ENCODE measurements at places on chromosomes 5 and 9.

- DNase-seq = no peak
Measured at GRCh38 chr9:85171163-85171562, 501.6 kb downstream of the NTRK2 start.

DNA sequence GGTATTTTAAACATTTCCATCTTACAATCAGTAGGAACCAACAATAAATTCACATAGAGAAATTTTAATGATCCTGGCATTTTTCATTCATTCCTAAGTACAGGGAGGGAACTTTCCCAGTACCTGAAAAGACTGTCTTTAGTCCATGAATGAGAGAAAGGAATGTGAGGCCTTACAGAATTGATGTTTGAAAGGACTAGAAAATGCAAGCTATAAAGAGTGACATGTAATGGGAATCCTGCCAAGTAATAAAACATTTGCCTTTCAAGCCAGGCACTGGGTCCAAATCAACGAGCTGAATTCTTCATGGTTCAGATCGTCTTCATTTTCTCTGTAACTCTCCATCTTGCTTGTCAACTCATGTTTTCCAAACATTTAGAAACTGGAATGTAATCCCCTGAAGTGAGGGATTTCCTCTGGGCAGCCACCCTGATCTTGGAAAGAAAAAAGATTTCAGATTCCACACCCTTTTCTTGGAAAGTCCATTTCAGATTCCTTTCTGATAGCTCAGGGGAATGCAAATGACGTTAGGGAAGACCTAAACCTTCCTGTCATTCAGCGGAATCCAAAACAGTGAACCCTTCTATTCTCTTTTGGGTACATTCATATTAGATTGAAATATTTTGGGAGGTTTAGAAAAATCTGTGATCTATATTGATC, 315.8 kb downstream of the SH3GL2 start:
- DNase-seq = no peak

- no peak for DNase-seq
Measured at GRCh38 chr5:94705427-94705826, 87.0 kb downstream of the SLF1 start.

- no peak for DNase-seq
Measured at GRCh38 chr9:127091526-127091925, 30.9 kb downstream of the ANGPTL2 start.

- DNase-seq = no peak
Measured at GRCh38 chr5:179864686-179865085, 6.1 kb upstream of the MRNIP start.

- no peak for DNase-seq
Measured at GRCh38 chr5:31890046-31890445, 251.1 kb downstream of the PDZD2 start.

- DNase-seq = no peak
Measured at GRCh38 chr5:151081431-151082281, 822 bp upstream of the TNIP1 start.

DNA sequence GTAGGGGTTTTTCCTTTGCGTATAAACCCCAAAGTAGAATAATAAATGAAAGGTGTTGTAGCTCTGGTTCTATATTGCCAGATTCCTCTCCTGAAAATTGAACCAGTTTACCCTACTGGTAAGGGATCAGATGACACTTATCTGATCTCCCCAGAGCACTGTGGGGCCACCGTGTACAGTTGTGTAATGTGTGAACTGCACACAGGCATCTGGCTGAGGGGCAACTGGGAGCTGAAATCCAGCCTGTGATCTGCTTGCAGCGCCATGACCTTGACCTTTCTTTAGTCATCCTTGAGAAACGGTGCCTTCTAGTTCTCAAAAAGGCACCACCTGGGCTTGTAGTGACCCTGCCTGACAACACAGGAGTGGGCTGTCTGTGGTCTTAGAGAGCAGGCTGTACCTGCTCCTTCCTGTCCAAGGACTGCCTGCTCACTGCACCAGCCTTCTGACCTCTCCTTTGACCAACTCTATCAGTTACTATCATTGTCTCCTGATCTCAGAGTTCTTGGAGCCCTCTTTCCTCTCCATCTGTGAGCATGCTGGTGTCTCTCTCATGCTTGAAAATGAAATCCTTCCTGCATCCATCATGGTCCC, 40.2 kb downstream of the PDE6A start:
- DNase-seq = no peak

DNA sequence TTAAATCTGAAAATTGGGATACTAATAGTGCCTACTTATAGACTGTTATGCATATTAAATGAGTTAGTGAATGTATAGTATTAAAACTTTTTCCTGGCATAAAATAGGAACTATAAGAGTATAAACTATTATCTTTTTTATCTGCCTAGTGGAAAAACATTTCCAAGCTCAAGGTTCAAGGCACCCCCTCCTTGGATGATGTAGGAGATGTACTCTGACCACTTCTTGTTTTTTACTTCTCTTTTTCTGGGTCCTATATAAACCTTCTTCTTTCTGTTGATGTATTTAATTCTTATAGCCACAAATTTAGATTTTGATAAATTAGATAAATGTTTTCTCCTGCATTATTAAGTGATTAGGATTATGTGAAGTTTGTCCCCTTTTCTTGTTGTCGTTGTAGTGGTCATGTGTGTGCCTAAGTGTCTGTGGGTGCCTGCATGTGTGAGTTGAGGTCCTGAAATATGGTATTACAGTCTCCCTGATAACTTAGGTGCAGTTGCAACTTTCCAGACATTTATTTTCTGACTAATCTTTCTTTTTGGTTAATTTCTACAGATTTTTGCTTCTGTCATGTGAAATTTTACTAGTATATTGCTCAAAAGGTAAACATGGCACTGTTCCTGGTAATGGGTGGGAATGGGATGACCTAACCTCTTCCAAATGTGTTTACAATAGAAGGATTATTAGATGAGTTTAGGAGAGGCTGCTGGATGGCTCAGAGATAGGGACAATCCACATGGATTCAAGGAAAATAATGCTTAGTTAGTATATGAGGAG, 160.8 kb upstream of the CDKN2B start:
- DNase-seq = no peak

GRCh38 chr9:81002242-81002641, 687.1 kb downstream of the TLE1 start:
- DNase-seq = no peak

GRCh38 chr9:106745876-106746275, 117.1 kb upstream of the ZNF462 start:
- no peak for DNase-seq

DNA sequence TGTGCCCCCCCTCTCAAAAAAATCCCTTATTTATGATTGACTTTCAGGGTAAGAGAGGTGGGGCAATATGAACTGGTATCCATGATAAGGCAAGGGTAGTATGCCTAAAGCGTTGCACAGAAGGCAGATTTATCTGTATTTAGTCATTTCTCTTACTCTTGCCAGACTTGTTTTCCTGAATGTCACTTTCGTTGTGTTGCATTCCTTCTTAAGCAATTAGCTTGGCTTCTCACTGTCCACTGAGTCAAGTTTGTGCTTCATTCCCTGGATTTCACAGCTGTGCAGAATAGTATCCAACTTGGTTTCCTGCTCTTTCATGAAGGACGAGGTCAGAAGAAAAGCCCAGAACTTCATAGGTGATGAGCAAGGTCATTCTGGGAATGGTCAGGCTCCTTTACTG, 301.5 kb upstream of the ACTBL2 start:
- DNase-seq = no peak

DNA sequence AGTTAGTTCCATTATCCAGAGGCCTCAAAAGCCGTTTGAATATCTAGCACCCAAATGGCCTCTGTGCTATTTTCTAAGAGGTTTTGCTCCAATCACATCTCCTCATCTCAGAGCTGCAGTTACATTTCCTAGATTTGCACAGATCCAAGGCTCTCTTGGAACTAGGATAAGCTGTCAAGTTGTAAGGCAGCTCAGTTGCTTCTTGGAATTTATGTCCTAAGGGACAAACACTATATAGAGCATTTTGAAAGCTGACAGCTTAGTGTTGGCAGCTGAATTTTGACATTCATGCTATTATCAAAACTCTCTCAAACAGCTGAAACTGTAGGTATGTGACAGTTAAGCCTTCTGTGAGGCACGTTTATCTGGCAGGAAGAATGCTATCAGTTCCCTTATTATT, 97.0 kb downstream of the MACIR start:
- DNase-seq = no peak

GRCh38 chr5:36270175-36270574, 28.4 kb upstream of the NADK2 start:
- no peak for DNase-seq

DNA sequence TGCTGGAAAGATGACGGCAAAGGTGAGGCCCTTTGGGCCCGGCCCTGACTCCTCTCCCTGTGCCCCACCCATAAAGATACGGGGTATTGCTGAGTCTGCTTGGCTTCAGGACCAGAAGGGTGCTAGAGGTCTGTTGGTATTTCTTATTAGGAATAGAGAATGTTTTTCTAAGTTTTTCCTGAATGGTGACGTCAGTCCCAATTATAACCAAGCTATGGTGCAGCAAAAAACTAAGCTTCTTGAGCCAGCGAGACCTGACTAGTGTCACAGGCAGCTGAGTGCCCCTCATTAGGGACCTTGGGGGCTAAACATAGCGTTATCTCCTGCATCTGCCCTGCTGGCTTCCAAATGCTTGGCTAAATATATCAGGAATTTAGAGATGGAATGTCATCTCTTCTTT, 151.0 kb upstream of the TBC1D2 start:
- no peak for DNase-seq

GRCh38 chr5:42250-42649, 49.7 kb upstream of the PLEKHG4B start:
- no peak for DNase-seq

- DNase-seq = no peak
Measured at GRCh38 chr9:80792726-80793125, 896.6 kb downstream of the TLE1 start.

DNA sequence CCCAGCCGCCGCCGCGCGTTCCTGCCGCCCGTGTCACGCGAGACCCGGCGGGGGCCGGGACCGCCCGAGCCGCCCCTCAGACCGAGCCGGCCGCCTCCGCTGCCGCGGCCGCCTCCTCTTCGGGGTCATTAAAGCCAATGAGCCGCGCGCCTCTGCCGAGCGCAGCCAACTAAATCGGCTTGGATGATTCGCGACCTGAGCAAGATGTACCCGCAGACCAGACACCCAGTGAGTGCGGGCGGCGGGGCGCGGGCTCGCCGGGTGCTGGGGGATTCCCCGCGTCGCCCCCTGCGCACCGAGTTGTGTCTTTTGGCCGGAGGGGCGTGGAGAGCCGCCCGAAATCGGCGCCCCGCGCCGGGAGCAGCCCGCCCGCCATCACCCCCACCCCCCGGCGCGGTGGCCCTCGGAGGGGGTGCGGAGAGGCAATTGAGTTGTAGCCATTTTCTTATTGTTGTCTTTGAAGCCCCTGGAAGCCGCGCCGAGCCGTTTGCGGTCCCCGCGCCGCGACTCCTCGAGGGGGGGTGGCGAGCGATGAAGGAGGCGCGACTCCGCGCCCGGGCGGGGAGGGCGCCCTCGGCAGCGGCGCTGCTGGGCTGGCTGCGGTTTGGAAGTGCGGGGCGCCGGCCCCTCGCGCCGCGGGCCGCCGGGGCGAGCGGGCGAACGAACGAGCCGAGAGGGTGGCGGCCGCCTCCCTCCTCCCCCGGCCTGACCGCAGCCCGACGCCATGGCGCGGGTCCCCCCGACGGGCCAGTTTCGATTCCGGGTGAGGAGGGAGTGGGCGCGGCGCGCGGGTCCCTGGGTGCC, 1.0 kb downstream of the TLE4 start:
- peak; percentile 30 for DNase-seq

Data from stimulated activated CD4-positive, alpha-beta T cell treated with anti-CD3 and anti-CD28 coated beads, Interleukin-4, amount 100 ng/mL, for 48 hours (primary cell).